ENCODE measurements at places on chromosomes 11 and 22.
A peak's percentile ranks its signal among the peaks of the same experiment; 100 is the strongest.

DNA sequence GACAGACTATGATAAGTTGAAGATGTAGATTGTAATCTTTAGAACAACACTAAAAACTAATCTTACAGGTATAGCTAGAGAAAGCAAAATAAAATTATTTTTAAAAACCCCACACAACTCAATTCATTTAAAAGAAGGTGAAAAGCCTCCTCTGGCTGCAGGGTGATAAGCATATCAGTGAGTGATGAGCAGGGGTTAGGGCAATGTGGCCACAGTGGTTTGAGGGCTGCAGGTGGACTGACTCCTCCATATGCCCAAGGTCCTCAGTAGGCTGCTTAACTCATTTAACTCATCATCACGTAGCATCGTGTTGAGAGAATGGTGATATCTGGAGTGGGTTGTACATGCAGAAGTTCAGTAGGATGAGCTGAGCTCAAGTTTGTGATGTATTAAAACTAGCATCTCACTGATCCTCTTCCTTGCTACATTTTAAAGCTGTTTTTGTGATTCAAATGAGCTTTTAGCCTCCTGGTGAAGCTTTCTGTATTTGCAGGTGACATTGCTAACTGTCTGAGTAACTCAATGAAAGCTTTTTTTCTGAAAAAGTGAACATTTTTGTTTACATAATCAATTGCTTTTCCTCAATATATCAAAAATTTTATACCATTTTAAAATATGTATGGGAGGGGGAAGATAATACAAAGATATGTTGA lies 37.0 kb upstream of the SC5D start:
- DNase-seq = no peak

GRCh38 chr11:26043665-26044064 lies 288.3 kb upstream of the ANO3 start:
- DNase-seq = no peak

GRCh38 chr22:26287382-26288225 lies 118.3 kb downstream of the SEZ6L start:
- DNase-seq = no peak

DNA sequence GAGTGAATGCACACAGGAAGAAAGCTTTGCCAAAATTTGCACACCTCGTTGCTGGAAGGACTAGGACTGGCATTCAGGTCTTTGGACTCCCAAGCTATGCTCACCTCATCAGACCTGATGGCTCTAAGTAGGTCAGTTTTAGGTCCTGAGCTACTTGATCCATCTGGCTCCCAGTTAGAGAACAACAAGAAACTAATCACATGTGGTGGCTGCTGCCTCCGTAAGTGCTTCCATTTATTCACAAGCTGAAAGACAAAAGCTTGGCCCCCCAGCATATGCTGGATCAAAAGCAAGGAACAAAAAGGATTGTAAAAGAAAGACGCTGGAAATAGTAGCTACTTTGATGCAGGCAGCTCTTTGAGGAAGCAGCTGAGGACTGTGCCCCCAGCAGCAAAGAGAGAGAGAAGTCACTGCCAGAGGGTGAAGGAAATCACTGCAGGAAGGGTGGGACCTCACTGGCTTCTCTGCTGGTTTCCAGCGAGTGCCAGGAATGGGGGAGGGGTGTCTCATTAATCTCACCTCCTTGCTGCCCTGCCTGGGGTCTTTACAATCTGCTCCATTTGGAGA lies 268.9 kb downstream of the KIRREL3 start:
- DNase-seq = no peak

- DNase-seq = no peak
These were observed 2.9 kb upstream of the LRRC10B start for GRCh38 chr11:61505640-61506155.

DNA sequence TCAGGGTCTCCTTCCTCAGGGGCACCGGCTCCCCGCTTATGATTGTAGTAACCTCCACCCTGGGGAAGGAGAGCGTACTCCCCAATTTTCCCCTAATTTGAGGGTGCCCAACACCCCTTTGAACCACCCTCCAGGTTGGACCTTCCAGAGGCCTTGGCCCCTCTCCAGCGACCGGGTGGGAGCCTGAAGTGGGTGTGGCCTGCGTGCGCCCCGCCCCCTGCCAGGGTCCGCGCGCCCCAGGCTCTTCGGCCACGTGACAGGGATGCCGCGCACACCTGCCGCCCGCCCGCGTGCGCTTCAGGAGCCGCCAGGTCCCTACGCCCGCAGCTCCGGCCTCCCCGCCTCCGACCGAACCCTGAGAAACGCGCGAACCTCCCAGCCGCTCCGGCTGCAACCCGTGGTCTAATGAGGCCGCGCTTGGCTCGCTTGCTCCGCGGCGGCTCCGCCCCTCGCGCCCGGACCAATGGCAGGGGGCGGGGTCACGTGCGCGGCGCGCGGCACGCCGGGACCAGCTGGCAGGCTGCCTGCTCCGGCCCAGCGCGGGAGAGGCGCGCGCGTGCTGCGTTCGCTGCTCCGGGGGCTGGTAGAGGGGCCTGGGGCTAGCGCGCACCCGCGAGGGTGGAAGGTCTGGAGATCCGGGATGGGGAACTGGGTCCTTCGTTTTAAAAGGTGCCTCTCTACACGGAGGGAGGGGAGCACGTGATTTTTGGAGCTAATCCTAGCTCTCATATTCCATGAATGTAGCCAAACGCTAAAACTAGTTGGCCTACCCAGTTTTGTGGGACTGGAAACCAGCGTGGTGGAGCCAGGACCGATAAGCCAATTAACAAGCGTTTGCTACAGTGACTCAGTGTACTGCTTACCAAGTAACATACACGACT lies at the start of gene FOXRED2:
FOXRED2 (minus strand) TSS at position 404 of the 881 bp plus-strand sequence. CDS start 618 bp downstream, outside the sequence.
- peak; percentile 92 for DNase-seq

DNA sequence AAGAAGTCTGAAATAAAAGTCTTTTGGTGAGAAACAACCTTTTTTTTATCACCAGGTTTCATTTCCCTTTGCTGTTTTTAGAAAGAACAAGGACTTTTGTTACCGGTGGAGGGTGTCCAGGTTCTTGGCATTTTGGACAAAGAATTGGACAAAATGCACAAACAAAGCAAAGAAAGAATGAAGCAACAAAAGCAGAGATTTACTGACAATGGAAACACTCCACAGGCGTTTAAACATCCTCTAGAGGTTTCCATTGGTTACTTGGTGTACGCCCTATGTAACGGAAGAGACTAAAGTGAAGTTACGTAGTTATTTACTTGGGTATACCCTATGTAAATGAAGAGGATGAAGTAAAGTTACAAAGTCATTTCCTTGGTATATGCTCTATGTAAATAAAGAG lies 1487.0 kb downstream of the LRRC4C start:
- no peak for DNase-seq

GRCh38 chr11:114909866-114910265 lies 231.5 kb downstream of the NXPE2 start:
- DNase-seq = no peak

GRCh38 chr11:124661553-124661952 lies 12.0 kb downstream of the SIAE start:
- DNase-seq = no peak

DNA sequence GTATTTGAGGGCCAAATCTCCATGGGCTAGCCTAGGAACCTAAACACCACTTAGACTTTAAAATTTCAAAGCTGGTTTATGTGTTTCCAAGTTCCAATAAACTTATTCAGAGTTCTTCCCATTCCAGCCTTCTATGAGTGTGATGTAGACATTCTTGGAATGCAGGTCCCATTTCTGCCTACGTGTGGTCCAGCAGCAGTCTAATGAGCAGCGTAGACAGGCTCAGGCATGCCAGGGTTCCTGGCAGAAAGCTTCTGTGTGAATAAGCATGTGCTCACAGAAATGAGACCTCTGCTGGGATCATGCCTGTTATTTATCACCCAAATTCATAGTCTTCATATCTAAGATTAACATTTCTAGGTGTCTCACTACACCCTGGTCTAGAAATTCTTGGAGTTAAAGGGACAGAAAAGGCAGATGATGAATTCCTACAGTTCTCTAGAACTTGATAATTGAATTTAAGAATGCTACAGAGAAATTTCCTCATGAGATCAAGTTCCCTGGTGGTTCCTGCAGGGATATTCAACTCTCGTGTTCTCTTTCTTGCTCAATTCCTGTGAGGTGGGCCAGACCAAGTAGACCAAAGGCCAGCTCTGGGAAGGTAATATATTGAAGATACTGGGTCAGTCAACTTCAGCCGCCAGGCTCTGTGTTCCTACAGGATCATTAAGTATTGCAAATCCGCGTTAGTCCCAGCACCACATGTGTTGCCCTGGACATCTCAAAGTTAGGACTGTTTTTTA lies 17.6 kb downstream of the RNF185 start:
- no peak for DNase-seq

- DNase-seq = no peak
These were observed 1.1 kb downstream of the TIMM10B start for GRCh38 chr11:6482441-6482840.

GRCh38 chr11:90701716-90702115 lies 478.9 kb upstream of the CHORDC1 start:
- no peak for DNase-seq

- DNase-seq = no peak
These were observed 43.3 kb downstream of the ENDOD1 start for GRCh38 chr11:95132956-95133355.

DNA sequence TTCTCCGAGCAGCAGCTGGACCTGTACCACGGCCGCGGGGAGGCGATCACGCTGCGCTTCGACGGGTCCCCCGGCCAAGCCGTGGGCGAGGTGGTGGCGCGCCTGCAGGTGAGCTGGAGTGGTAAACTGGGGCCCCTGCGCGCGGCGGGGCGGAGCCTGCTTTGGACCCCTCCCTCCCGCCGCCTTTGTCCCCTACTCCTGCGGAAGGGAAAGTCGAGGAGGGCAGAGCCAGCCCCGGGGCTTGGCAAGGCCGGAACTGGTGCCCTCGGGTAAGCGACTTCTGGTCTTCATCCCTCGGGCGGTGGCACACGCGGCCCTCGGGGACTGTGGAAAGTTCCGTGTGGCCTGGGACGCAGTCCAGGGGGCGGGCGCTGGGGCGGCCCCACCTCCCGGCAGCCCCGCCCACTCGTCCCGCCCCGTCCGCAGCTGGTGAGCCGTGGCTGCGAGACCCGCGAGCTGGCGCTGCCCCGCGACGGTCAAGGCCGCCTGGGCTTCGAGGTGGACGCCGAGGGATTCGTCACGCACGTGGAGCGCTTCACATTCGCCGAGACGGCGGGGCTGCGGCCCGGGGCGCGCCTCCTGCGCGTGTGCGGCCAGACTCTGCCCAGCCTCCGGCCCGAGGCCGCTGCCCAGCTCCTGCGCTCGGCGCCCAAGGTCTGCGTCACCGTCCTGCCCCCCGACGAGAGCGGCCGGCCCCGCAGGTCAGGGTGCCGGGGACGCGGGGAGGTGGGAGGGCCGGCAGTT lies 9.2 kb downstream of the SIPA1 start:
- no peak for DNase-seq

GRCh38 chr11:33390944-33391892 lies 134.0 kb downstream of the HIPK3 start:
- no peak for DNase-seq

DNA sequence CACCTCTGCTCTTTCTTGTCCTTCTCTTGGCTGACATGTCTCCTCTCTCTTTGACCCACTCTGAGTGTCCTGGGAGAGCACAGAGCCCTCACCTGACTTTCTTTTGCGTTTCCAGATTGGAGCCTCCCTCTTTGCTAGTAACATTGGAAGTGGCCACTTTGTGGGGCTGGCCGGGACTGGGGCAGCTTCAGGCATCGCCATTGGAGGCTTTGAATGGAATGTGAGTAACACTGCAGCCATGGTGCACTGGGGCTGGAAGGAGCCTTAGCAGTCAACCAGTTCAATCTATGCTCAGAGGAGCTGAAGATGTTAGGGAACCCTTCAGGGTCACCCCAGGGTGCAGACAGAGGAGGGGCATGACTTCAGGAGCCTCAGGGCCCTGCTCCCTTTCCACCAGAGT lies 23.8 kb downstream of the SLC5A1 start:
- no peak for DNase-seq

GRCh38 chr22:46060292-46061123 lies 83.5 kb upstream of the WNT7B start:
- no peak for DNase-seq

- no peak for DNase-seq
These were observed 10.2 kb downstream of the SYTL2 start for GRCh38 chr11:85800595-85801342.

- no peak for DNase-seq
These were observed 31.7 kb downstream of the OR8B12 start for GRCh38 chr11:124511745-124512144.

GRCh38 chr22:37192741-37193140 lies 4.7 kb upstream of the C1QTNF6 start:
- no peak for DNase-seq

- peak; percentile 19 for DNase-seq
These were observed 1508.2 kb downstream of the BRD1 start for GRCh38 chr22:48319321-48320047.

DNA sequence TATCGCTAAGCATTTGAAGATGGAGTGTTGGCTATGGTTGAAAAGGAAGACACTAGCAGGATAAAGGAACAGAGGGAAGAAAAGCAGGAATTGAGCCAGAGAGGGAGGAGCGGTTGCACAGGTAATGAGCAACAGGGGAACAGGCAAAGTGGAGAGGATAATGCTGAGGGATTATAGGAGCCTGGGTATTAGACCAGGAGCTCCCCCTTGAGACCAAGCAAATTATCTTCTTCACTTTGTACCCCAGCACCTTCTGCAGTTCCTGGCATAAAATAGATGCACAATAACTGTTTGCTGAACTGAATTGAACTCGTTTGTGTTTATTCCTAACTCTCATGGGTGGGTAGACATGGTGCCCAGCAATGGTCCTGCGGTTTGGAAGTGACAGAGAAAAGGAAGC lies 54.6 kb upstream of the OR5P2 start:
- no peak for DNase-seq

GRCh38 chr11:99271527-99271926 lies 250.8 kb downstream of the CNTN5 start:
- no peak for DNase-seq

DNA sequence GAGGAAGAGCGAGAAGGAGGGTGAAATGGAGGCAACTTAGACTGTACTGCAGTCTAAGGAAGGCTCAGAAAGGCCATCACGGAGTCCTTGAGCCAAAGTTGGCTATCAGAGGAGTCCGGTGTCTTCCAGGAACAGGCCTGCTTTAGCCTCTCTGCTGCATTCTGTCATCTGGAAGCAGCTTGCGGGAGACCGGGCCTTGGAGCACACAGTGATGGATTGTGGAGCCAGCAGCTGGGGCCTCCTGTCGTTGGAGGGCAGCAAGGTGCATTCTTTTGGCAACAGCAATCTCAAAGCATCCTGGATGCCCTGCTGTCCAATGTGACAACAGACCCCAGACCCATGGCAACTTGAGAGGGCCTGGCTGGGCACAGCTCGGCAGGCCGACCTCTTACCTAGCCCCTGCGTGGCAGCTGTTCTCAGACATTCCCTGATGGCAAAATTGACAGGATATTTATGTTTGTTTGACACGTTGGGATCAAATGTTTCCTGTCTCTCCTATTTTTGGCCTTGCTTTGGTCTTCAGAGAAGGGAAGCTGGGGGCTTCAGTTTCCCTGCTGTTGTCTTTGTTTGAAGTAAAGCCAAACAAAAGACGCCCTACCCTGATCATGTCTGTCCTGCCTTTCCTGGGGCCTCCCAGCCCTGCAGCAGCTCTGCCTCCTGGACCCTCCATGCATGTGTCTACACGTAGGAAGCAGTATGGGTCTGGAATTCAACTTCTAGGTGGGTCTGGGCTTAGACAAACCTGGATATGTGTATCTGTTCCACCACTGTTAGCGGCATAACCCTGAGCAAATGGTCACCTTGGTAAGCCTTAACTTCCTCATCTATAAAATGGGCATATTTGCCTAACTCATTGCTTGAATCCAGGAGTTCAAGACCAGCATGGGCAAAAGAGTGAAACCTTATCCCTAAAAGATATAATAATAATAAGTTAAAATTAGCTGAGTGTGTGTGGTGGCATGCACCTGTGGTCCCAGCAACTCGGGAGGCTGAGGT lies 43.9 kb upstream of the LMO2 start:
- no peak for DNase-seq
